Iris pigment epithelial cell (primary cell): ENCODE measurements at places on chromosomes 11 and 22.

DNA sequence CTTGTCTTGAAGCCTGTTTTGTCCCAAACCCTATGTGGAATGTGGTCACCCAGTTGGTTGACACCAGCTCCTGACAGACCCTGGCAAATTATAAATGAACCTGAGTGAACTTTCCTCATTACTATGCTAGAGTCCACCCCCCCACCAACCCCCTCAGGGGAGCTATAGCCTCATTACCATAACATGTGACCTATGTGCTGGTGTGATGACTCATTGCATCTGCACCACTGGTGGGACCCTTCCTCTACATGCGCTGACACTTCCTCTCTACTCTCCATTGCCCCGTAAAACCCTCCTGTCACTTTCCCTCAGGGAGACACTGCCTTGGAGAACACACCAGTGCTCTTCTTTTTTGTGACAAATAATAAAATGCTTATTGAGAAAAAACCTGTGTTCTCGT, 105.0 kb upstream of the SESN3 start:
- no peak for DNase-seq

GRCh38 chr11:88629496-88629895, 292.0 kb upstream of the CTSC start:
- no peak for DNase-seq

DNA sequence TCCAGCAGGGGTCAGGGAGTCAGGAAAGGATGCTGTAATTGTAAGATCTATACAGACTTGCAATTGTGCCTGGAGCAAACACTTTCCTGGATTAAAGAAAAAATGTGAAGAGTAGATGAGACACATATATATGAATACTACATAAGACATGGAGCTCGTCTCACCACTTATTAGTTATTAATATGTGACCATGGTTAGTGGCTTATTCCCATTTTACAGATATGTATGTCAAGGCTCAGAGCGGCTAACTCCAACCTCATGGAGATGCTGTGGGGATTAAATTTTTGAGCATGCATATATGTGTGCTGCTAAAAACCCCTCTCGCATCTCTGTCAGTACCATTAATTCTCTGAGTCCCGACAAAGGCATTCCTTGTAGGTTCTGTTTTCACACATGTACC, 125.7 kb downstream of the SLC1A2 start:
- DNase-seq = no peak

GRCh38 chr11:38460896-38461295, 1862.9 kb upstream of the RAG2 start:
- DNase-seq = peak; percentile 59

DNA sequence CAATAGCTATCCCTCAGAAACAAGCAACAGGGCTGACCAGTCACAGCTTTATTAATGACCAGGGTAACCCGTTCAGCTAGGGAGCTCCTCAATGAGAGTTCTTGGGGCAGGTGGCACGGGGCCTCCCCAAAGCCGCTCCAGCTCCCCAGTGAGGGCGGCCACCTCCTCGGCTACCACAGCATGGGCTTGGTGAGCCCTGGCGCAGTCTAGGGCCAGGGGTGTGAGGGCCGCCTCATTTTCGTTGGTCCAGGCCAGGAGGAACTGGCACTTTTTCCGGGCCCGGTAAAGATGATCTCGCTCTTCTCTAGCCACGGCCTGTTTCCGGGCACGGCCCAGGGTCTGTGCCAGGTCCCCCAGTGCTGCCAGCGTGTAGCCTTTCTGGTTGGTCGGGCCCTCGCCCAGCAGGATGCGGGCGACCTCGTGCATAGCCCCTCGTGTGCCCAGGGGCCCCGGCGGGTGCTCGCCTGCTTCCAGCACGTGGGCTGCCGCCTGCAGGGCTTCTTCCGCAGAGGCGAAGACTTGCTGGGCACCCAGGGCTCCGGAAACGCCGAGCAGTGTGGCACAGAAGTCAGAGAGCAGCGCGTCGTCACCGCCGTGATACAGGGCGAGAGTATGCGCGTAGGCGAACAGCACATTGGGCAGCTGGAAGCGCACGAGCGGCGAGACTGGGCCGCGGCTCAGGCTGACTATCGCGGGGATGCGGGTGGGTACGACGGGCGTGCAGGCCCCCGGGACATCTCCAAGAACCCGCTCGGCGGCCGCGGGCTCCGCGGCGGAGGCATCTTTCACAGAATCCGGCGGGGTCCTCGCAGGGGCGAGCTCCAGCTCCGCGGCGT, 913 bp downstream of the ZNHIT2 start:
- DNase-seq = peak; percentile 81

DNA sequence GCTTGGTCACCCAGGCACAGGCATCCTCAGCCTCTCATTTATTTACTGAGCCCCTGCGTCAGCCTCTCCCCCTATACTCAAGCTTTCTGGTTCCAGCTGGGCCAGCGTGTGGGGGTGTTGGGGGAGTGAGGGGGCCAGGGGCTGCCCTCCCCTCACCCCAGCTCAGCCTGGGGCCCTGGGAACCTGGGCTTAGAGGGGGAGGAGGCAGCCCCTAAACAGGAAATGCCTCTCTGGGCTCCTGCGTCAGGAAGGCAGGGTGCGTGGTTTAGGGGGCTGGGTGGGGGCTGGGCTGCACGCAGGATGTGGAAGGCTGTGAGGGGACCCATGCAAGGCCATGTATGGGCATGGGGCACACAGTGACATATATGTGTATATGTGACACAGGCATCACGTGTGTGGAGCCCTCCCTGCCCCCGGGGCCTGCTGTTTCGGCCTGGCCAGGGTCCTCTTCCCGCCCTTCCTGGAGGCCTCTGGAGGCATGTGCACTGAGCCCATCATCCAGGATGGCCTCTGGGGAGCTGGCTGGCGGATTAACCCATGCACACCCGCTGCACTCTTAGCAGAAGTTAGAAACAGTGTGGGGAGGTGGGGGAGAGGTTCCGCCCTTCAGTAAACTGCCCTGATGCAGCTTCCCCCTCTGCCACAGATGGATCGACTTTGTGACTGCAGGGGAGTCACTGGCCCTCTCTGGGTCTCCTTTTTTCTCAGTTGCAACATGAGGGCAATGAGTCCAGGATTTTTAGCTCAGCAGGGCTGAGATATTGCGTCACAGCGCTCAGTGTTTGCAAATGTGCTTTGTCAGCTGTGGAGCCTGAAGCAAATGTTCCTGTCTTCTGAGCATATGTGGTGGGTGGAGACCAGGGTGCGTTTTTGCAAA, 1.1 kb upstream of the CD248 start:
- peak; percentile 94 for DNase-seq

DNA sequence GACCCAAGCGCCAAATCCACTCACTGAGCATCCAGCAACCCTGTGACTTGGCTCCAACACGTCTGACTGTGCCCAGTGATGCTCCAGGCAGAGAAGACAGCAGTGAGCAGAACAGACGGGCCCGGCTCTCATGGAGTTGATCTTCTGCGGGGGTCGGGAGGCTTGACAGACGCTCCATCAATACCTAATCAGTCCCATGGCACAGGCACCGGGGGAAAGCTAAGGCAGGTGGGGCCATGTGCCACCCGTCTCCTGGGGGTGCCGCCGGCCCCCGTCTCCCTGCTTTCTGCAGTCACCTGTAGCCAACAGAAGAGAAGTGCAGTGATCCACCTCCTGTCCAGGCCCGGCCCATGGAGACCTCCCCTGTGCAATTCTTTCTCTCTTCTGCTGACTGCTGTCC, 47.5 kb downstream of the LINC01488 start:
- no peak for DNase-seq

DNA sequence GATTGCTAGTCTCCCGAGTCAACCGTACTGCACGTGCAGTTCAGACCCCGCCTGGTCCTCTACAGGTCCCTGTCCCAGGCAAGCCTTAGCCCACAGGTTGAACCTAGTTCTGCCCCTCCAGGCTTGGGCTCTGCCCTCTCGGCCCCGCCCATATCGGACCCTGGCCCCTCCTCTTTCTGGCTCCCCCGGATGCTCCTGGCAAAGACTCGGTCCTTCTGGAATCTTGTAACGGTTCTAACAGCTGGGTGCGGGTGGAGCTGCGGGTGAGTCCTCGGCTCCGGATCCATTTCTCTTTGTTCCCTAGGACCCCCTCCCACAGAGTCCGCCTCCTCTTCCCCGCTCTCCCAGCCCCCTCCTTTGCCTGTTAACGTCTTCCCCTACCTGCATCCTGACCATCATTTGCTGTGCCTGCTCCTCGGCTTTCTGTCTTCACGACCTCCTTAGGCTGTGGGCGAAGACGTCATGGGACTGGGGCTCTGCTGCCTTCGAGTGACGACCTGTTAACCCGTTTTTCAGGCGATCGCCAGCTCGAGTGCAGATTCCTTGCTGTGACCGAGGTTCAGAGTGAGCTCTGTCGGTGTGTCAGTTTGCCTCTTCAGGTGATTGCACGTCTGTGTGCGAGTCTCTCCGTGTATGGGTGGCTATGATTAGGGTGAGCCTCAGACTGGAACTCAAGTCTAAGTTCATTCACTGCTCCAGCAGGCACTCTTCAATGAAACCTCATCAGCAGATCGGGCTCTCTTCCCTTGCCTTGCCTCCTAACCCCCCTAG, at the start of gene DNHD1:
Gene DNHD1 (plus strand): TSS at position 212 of the 771 bp plus-strand sequence. CDS start 936 bp downstream, outside the sequence.
- DNase-seq = no peak

- no peak for DNase-seq
Observed at GRCh38 chr11:8344346-8344745, 80.7 kb upstream of the LMO1 start.

DNA sequence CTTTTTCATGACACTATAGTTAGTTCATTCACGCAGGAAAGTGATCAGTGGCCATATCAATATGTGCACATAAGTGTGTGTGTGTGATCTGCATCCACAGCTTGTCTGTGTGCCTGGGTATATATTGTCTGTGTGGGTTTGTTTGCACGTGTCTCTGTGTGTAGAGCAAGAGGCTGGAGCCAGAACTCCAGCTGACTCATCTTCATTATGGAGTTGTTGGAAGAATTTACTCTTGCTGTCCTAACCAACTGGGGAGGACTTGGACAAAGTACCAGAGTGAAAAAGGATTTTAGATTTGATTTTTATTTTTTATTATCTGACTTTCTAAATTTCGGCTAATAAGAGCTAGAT, 63.9 kb downstream of the TP53I11 start:
- peak; percentile 56 for DNase-seq

DNA sequence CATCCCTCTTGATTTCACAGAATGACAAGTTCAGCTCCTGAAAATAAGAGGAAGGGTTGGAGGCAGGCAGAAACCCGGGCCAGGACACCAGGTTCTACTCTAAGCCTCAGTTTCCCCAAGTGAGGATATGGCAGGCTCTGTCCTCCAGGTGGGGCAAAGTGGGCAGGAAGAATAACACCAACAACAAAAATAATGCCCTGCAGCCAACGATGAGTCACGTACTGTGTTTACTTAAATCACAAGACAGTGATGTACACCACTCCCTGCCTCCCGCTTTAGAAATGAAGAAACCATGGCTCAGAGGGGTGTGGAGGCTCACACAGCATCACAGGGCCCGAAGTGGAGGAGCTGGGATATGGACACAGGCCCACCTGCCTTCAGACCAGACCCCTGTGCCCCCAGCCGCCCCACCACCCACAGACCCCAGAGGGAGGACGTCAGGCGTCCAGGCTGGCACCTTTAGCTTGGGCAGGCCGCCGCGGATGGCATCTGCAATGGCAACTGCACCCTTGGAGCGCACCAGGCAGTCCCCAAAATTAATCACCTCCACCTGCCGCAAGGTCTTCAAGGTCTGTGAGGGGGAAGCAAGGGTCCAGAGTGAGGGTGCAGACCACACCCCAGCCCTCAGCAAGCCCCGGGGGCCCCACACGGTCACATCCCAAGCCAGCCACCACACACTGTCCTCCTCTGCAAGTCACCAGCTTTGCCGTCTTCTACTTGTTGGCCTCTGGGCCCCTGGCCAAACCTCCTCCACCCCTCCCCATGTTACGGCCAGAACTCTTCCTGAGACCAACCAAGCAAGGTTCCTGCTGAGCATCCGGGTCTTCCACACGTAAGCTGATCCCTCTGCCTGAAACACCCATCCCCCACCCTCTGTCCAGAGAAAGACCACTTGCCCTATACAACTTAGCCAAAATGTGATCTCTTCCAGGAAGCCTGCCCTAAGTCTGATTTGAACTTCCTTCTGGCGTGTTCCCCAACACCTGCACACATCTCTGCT, 15.8 kb upstream of the CHADL start:
- peak; percentile 87 for DNase-seq

- DNase-seq = no peak
Observed at GRCh38 chr11:127873478-127873877, 713.9 kb downstream of the ETS1 start.

GRCh38 chr11:95507794-95508193, 276.8 kb upstream of the SESN3 start:
- no peak for DNase-seq

DNA sequence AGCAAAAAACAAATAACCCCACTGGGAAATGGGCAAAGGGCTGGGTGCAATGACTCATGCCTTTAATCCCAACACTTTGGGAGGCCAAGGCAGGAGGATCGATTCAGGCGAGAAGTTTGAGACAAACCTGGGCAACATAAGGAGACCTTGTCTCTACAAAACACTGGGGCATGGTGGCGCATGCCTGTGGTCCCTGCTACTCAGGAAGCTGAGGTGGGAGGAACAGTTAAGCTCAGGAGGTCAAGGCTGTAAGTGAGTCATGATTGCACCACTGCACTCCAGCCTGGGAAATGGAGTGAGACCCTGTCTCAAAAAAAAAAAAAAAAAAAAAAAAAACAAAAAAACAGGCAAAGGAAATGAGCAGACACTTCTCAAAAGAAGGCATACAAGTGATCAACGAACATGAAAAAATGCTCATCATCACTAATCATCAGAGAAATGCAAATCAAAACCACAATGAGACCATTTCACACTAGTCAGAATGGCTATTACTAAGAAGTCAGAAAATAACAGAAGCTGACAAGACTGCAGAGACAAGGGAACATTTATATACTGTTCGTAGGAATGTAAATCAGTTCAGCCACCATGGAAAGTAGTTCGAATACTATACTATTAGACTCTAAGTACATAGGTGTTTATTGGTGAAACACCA, 48.2 kb upstream of the SMCO4 start:
- peak; percentile 87 for DNase-seq

DNA sequence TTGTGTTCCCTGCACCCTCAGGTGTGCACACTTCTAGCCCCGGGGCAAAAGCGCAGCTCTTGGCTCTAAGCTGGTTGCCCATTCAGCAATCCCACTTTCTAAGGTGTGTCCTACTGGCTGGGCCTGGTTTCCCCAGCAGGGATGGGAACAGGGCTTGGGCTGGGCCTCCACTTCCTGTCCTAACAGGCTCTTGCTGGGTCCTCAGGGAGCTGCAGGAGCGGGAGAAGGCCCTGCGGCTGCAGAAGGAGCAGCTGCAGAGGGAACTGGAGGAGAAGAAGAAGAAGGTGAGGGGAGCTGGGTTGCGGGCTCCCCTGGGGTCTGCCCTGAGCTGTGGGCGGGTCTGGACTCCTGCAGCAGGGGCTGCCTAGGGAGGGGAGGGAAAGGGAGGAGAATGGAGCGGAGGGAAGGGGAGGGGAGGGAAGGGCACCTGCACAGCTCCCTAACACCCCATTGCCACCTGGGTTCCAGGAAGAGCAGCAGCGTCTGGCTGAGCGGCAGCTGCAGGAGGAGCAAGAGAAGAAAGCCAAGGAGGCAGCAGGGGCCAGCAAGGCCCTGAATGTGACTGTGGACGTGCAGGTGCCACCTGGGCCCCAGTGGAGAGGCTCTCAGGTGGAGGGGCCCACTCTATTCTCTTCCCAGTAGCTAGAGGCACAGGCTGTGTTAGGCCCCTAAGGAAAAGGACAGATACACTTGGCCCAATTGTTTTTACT, 24.6 kb downstream of the INCENP start:
- DNase-seq = no peak
